Activated CD4-positive, CD25-positive, alpha-beta regulatory T cell treated with anti-CD3 and anti-CD28 coated beads, Interleukin-2, amount 50 U/mL, for 16 hours (primary cell): ENCODE measurements at places on chromosomes 11 and 22.
A peak's percentile ranks its signal among the peaks of the same experiment; 100 is the strongest.

DNA sequence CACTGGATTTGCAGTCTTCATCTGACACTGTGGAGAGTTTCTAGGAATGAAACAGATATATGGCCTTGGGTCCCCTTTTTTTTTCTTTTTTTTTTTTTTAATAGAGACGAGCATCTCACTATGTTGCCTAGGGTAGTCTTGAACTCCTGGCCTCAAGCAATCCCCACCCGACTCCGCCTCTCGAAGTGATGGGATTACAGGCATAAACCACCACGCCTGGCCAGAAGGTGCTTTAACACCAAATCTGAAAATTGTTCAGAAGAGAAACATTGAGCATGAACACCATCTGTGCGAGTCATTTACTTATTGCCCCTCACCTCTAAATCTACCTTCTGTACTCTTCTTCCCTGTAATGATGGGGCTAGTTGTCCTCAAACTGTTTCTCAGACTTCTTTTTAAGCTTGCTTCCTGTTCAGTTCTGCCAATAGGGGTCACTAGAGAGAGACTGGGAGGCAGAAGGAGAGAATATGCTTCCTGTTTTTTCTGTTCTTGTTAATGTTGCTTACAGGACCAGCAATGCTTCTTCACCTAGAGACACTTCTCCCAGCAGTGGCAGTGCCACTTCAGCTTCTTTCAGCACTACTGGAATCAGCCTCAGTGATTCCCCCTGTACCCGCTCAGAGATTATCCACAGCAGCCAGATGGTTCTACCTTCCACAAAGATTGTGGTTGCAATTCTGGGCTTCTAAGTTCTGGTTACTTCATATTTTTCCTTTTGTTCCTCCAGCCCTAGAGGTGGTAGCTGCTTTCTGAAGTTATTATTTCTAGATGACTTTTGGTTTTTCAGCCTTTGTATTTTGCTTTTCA, 20.8 kb upstream of the ZBED5 start:
- DNase-seq = no peak

GRCh38 chr11:44726283-44727113, at the start of gene TSPAN18:
Gene TSPAN18 (plus strand): TSS chr11:44726962. CDS start chr11:44906417, 179,455 bp downstream.
- DNase-seq = no peak

DNA sequence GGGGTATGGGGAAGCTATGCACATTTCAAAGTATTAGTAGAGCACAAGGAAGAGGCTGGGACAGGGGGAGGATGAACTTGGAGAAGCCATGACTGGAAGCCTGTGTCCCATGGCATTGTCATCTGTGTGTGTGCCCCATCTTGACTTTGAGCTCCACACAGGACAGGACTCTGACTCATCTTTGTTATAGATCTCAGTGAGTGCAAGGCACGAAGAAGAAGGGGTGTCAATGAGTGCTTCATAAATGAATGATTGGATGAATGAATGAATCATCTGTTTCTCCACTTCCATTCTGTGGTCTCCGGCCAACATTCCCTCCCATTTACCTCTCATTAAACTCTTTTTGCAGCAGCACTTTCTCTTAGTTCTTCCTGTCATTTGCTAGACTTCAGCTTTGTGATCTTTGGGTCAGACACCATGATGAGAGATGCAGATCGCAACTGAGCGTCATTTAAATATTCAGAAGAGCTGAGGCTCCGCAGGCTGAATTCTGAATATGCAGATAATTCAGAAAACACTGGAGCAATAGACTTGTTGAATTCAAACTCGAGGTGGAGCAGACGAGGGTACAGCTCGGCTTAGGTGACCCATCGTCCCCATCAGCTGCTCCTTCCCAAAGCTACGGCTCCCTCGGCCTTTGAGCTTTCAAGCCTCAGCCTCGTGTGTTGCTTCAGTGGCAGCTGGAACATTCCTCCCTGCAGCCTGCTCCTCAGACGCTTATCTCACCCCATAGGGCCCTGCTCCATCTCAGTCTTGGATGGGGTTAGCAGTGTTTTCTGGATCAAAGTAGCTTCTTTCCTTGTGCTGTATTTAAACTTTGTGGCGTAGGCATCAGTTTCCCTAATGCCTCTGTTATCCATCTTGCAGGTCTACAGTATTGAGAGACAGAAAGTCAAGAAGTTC, 30.8 kb downstream of the APOL3 start:
- DNase-seq = no peak

GRCh38 chr11:46338988-46339666, 8.1 kb upstream of the DGKZ start:
- DNase-seq = no peak

GRCh38 chr22:30005213-30005857, 74.9 kb upstream of the HORMAD2 start:
- peak; percentile 33 for DNase-seq

DNA sequence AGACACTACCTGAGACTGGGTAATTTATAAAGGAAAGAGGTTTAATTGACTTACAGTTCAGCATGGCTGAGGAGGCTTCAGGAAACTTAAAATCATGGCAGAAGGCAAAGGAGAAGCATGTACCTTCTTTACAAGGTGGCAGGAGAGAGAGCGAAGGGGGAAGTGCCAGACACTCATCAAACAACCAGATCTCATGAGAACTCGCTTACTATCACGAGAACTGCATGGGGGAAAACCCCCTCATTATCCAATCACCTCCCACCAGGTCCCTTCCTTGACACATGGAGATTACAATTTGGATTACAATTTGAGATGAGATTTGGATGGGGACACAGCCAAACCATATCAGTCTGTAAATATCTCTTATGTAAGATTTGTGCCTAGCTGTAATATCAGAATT, 50.9 kb upstream of the ATXN10 start:
- DNase-seq = no peak

DNA sequence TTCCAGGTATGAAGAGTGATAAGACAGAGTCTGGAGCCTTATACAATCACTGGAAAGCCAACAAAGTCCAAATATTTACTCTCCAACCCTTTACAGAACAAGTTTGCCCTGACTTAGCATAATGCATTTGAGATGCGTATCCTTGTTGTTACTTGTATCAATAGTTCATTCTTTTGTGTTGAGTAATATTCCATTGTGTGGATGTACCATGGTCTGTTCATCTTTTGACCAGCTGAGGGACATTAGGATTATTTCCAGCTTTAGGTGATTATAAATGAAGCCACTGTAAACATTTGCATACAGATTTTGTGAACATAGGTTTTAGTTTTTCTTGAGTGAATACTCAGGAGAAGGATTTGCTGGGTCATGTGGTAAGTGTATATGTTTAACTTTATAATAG, 9.7 kb downstream of the SDHAF2 start:
- no peak for DNase-seq

DNA sequence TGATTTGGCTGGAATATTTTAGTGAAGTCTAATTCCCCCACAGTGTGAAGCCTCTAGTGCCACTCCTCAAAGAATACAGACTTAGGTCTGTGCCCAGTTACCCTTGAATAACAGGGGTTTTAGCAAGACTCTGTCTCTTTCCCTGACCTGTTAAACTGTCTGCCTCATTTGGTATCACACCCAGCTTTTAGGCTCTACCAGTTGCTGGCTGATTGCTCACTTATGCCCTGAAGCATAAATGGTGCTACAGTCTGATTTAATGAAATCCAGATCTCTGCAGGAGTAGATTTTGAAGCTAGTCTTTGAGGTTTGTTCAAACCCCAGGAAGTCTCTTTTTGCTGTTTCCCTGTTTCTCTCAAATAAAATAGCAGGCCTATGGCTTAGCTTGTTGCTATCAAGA, 45.2 kb upstream of the LIPT2 start:
- DNase-seq = no peak

DNA sequence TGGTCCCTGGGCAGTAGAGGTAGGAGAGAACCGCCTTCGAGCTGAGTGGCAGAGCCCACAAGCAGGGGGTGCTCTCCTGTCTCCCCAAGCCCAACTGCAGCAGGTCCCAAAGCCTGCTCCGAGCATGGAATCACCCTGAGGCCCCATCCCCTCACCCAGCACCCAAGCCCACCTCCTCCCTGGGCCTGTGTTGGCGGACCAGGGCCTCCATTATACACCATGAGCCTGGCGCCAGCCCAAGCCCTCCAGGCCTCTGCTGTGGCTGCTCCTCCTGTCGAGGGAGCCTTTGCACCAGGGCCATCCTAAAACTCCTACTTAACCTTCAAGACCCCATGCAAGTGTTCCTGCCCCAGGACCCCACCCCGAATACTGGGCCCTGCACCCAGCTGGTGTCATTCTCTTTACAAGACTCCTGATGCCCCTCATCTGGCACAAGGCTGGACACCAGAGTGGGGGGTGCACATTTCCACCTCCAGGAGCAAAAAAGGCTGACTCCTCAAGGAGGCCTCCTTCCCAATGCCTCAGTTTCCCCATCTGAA, 16.6 kb downstream of the GP1BB start:
- DNase-seq = no peak
